ENCODE measurements at places on chromosomes 11 and 22. TPM values are rescaled to one million over a fixed set of nuclear protein-coding genes. Genes with fewer than 3 reads are reported as not detected.

DNA sequence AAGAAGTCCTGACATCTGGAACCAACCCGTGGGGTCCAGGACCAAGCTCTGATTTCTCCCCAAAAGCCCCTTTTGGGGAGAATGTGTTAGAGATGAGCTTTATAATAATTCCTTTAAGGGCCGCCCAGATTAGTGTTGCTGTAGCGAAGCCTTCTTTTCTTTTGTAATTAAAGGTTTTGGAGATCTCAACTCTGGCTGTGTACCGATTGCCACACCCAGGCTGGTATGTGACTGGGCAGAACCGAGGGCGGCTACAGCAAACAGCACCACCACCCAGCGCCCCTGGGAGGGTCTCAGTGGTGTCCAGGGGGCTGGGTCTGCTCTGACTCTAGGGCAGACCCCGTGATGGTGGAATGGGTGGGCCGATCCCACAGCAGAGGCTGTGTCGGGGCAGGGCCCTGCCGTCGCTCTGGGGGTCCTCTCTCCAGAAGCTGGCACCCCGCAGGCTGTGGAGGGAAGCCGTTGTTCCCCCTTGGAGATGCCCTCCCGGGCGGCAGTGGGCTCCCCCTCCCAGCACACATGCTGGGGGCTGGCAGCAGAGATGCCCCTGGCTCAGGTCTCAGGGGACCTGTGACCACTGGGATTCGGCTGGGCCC, 31.0 kb downstream of the TPCN2 start:
- DNase-seq = no peak

- no peak for DNase-seq
These were observed 104.1 kb downstream of the MPPED1 start for GRCh38 chr22:43515902-43516301.

The FAR1 gene
- total RNA-seq = 41.0 TPM

The ATL3 gene
- 112 TPM for total RNA-seq

The RASD2 gene
- total RNA-seq = 0.35 TPM

- peak; percentile 68 for DNase-seq
These were observed 81.3 kb downstream of the KIRREL3 start for GRCh38 chr11:126919147-126919823.

The PTPMT1 gene
- total RNA-seq = 94.0 TPM

The TMEM134 gene
- 65.7 TPM for total RNA-seq

DNA sequence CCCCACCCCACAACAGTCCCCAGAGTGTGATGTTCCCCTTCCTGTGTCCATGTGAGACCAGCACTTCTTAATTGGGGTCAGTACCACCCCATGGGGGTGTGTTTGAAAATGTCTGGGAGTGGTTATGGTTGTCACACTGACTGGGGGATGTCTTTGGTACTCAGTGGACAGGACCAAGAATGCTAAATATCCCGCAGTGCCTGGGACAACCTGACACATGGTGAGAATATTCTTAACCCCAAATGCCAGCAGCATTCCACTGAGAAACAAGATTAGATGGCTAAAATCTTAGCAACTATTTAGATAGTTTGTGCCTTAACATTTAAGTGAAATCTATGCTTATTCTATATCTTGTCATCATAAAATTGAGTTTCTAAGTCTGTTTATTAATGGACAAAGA, 177.5 kb upstream of the ZBED5 start:
- DNase-seq = no peak

- no peak for DNase-seq
These were observed 12.4 kb downstream of the PICK1 start for GRCh38 chr22:38069372-38070249.

DNA sequence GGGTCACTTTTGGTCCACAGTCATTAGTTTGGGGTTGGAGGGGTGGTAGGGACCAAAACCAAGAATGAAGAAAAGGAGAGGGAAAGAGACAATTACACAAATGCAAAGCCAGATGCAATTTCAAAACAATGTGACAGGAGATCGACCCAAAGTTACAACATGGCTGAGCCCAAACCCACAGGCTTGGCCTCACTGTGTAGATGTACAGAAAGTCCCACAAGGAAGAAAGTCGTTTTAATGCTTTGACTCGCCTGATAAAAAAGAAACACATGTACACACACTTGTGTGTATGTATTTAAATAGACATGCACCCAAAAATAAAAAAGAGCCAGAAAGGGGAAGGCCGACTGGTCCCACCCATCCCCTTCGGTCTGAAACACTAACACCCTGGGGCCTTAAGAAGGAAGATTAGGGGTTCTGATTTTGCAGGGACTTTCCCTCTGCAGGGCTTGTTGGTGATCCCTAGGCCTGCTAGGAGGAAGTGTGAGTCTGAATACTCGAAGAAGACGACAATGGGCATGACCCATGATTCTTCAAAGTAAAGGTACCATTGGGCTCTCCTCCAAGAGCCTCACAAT, 104.1 kb downstream of the ETS1 start:
- no peak for DNase-seq

- DNase-seq = no peak
These were observed 514.1 kb downstream of the CNTN5 start for GRCh38 chr11:99534812-99535211.

The PITPNM1 gene
- total RNA-seq = 46.9 TPM

DNA sequence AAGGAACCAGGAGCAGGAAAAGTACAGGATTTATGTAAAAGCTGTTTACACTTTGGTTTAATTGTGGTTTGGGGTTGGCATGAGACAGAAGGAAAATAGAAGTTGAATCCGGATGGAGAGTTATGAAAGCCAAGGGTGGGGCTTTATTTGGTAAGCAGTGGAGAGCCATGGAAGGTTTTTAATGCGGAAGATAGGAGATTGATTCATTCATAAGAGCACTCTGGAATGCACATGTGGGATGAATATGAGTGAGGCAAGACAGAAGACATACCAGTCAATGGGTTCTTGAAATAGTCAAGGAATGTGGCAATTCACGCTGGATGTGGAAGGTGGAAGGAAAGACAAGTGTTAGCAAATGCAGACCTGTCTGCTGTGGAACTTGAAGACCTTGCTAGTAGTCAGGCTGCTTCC, 9.3 kb upstream of the GLB1L3 start:
- DNase-seq = no peak

DNA sequence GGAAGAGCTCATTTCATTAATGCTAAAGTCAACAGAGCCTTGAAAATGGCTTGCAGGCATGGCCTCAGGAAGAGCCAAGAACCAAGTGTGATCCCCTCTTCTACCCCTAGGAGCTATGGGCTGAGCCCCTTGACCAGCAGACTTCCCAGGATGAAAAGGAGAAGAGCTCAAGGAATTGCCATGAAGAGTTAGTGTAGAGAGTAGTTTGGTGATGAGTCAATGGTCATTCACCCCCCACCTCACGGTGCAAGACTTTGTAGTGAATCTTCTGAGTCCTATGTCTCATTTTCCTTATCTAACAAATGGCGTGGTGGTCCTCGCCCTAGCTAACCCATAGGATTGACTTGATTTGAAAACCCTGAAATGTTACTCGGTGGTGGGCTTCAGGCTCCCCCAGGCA, 422.4 kb upstream of the CADM1 start:
- DNase-seq = no peak

The ILK gene
- total RNA-seq = 133 TPM

DNA sequence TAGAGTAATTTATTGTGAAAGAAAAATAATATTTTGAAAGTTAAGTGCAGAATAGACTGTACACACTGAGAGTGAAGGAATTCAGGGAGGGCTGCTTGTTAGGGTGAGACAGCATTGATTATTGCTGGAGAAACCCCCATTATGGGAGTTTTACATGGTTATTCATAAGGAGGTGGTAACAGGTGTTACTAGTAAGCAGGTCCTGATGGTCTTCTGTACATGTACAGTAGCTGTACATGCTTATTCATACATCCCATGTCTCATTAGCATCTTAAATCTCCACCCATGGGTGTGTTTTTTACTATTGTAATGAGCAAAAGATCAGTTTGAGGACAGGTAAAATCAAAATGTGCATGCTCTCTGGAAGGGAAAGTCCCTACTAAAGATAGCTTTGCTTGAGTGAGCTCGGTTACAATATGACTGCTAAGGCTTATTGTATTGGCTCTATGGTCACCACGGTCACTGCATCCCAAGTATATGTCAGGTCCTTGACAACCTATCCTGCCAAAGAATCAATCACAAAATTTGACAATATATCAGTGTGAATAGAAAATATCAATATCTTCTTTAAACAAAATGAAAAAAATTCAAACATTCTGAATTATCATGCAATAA, 6.2 kb downstream of the KDM4F start:
- no peak for DNase-seq

The DNAL4 gene
- 18.2 TPM for total RNA-seq

DNA sequence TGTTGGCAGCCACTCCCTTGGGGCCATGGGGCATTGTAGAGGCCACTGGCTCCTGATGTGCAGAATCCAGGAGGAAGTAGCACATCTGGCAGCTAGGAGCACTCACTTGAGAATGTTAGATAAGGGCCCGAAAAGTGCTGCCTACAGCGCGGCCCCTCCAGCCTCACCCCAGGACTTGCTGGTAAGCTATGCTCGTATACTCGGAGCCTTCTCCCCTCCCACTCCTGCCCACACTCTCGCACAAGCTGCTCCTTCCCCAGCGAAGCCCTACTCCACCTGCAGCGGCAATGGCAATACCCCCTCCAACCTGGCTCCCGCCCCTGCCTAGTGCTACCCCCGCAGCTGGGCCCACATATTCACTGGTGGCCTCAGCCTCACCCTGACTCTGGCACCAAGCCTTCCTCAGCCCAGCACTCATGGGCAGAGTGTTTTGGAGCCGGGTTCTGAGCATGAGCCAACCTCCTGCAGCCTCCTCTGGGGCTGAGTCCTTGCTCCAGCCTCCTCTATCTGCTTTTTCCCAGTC, 47.7 kb downstream of the PDE2A start:
- DNase-seq = no peak

- DNase-seq = no peak
These were observed 245.0 kb upstream of the B3GAT1 start for GRCh38 chr11:134656861-134657540.

The SCT gene
- total RNA-seq = not detected

GRCh38 chr22:44033694-44034093, 9.6 kb downstream of the PARVB start:
- DNase-seq = no peak

- peak; percentile 33 for DNase-seq
These were observed 12.9 kb upstream of the FAT3 start for GRCh38 chr11:92211576-92212167.

DNA sequence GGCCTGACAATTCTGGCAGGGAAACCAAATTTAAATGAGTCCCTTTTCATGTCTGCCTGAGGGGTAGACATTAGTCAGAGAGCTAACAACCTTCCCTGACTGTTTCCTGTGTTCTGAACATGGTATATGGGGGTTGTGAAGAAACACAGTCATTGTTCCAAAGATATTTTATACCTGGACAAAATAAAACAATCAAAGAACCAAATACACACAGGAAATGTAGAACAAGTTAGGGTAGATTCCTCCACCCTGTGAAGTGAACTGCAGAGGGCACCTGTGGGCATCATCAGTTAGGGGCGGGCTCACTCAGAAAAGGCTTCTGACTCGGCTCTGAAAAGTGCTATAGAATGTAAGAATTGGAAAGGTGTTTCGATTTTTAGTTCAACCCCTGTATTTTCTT, 231.9 kb upstream of the CADM1 start:
- peak; percentile 54 for DNase-seq

- DNase-seq = no peak
These were observed 2.8 kb downstream of the PDGFB start for GRCh38 chr22:39241794-39242594.

GRCh38 chr11:95943546-95943945, 19.6 kb upstream of the MTMR2 start:
- no peak for DNase-seq

- DNase-seq = no peak
These were observed 16.4 kb downstream of the STX3 start for GRCh38 chr11:59771605-59772004.

DNA sequence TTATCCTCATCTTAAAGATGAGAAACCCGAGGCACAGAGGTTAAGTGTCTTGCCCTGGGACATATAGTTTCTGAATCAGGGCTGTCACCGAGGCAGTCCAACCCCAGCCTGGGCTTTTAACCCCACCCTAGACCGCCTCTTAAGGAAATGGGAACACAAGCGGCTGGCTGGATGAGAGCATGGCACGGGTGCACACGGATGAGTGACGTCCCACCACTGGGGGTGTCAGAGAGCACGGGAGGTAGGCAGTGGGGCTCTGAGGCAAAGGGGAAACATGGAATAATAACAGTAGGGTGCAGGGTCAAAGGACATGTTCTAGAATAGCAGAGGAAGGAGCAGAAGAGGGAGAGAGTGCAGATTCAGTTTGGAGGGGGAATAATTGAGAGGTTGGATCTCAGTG, 22.3 kb downstream of the PPFIBP2 start:
- no peak for DNase-seq

GRCh38 chr22:36015155-36015810, 13.3 kb downstream of the RBFOX2 start:
- DNase-seq = no peak

- no peak for DNase-seq
These were observed 584.0 kb downstream of the OPCML start for GRCh38 chr11:132948252-132948651.

DNA sequence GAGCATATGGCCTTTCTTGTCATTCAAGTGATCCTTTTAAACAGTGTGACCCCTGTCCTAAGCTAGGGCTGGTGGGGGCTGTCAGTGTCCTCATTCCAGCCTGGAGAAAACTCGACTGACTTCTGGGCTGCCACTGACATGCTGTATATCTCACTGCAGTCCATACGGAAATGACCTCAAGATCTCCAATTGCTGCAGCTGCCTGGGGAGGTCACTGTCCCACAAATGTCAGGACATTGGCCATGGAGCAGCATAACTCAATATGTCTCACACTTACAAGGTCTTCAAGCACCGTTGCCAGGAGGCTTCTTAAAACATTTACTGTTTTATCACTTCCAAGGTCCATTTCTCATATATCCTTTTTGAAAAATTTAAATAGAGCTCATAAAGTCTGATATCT, 27.8 kb upstream of the CSNK2A3 start:
- no peak for DNase-seq

The MS4A3 gene
- total RNA-seq = not detected

The GSTT2B gene
- total RNA-seq = 4.7 TPM
